Ovary (tissue), 10 donors: ENCODE measurements at places on chromosomes 6 and 20. TPM values are rescaled to one million over a fixed set of nuclear protein-coding genes. Genes with fewer than 3 reads are reported as not detected.

DNA sequence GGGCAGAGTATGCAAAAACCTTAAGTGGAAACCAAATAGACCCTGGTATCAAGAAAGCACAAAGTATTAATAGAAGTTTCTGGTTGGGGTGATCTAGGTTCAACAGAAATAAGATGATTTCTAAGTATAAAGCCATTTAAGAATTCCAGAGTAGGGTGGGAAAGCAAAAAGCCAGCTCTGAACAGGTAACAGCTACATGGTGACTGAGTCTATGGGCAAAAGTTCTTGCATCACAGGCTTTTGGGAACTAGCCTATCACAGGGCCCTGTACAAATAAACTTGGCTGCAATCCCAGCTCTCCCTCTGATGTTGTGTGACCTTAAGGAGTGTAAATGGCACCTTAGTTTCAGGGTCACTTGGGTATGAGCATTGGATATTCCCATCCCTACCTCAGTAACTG is 5.5 kb downstream of the TCF19 start:
- H3K4me1 ChIP-seq: peaks cover 6% of the 10 kb centered on the region
- DNase-seq: no peak
- H3K27me3 ChIP-seq: no peaks in the 10 kb centered on the region
- H3K4me3 ChIP-seq: no peak overlapping the region
- H3K36me3 ChIP-seq: no peaks in the 10 kb centered on the region

Gene RSPO4
- not detected for total RNA-seq

DNA sequence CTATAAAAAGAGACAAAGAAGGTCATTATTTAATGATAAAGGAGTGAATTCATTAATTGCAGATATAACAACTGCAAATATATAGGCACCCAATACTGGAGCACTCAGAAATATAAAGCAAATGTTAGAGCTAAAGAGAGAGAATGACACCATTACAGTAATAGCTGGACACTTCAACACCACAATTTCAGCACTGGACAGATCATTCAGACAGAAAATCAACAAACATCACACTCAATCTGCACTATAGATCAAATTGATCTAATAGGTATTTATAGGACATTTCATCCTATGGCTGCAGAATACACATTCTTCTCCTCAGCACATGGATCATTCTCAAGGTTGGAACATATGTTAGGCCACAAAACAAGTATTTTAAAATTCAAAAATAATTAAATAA is 72.7 kb downstream of the MAP7 start:
- H3K4me3 ChIP-seq: no peak overlapping the region
- H3K4me1 ChIP-seq: no peaks in the 10 kb centered on the region
- DNase-seq: no peak
- no peaks in the 10 kb centered on the region for H3K36me3 ChIP-seq
- H3K27me3 ChIP-seq: no peaks in the 10 kb centered on the region
- H3K27ac ChIP-seq: no peak overlapping the region

GRCh38 chr20:47326658-47327268 is 29.7 kb downstream of the ZMYND8 start:
- H3K4me1 ChIP-seq: peaks cover 17% of the 10 kb centered on the region
- DNase-seq: no peak
- no peak overlapping the region for H3K4me3 ChIP-seq

DNA sequence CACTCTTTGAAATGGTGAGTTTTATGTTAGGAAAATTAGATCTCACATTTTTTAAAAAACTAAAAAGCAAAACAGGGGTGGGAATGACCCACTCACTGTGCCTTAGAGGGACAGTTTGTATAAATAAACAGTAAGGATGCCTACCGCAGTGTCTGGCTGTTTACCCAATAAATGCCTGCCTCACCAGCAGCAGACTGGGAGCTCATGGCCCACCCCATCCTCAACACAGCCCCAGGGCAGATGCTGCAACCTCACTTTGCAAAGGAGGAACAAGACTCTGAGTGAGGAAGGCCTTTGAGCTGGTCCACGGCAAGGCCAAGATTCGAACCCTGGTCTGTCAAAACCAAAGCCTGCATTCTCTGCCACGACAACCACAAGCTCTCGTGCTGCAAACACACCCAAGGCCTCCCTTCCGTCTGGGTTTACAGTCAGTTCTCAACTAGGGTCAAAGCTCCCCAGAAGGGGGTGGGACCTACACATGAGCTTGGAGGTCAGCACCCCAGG is 77.8 kb downstream of the BMP7 start:
- no peak overlapping the region for H3K27ac ChIP-seq
- no peaks in the 10 kb centered on the region for H3K4me1 ChIP-seq
- H3K4me3 ChIP-seq: no peak overlapping the region
- no peaks in the 10 kb centered on the region for H3K36me3 ChIP-seq
- DNase-seq: no peak

GRCh38 chr20:25254986-25255680 is 7.2 kb downstream of the PYGB start:
- H3K4me3 ChIP-seq: no peak overlapping the region
- no peaks in the 10 kb centered on the region for H3K27me3 ChIP-seq
- peaks cover 1% of the 10 kb centered on the region for H3K4me1 ChIP-seq
- DNase-seq: no peak

GRCh38 chr6:13044390-13044789 is 283.9 kb downstream of the TBC1D7 start:
- DNase-seq: no peak
- no peak overlapping the region for H3K27ac ChIP-seq
- no peaks in the 10 kb centered on the region for H3K4me1 ChIP-seq
- no peak overlapping the region for H3K4me3 ChIP-seq
- H3K27me3 ChIP-seq: no peaks in the 10 kb centered on the region
- no peaks in the 10 kb centered on the region for H3K36me3 ChIP-seq

DNA sequence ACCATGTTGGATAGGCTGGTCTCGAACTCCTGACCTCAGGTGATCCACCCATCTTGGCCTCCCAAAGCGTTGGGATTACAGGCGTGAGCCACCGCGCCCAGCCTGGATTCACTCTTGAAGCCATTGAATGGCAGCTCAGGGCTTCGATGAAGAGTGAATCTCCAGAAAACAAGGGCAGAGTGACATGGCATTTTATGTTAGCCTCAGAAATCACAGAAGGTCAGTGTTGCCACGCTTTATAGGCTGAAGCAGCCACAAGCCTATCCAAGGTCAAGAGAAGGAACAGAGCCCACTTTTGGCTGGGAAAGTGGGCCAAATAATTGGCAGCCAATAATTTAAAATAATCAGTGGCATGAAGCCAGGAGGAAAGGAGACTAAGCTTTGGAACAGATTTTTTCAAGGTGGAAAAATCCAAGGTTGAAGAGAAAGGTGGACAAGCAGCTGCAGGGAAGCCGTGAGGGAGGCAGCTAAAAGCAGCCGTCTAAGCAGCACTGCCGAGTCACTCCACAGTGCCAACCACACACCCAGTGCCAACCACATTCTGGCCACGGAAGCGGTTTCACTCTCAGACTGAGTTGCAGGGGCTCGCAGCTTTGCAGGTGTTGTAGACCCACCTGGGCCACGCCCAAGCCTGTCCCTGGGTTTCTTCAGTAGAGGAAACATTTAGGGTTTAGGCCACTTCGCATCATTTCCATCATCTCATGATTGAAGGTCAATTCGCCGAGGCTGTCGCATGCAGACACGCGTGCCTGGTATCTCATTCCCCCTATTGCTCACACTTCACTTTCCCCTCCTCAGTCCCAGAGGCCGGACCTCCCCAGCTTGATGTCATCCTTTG is 17.4 kb upstream of the AVP start:
- no peaks in the 10 kb centered on the region for H3K36me3 ChIP-seq
- no peak for DNase-seq
- H3K27me3 ChIP-seq: no peaks in the 10 kb centered on the region
- H3K27ac ChIP-seq: no peak overlapping the region
- H3K4me1 ChIP-seq: no peaks in the 10 kb centered on the region

GRCh38 chr6:9543649-9544048 is 871.2 kb downstream of the TFAP2A start:
- no peaks in the 10 kb centered on the region for H3K36me3 ChIP-seq
- no peak overlapping the region for H3K27ac ChIP-seq
- H3K4me1 ChIP-seq: no peaks in the 10 kb centered on the region

GRCh38 chr6:72758901-72759300 is 137.0 kb downstream of the KCNQ5 start:
- no peak overlapping the region for H3K4me3 ChIP-seq
- no peaks in the 10 kb centered on the region for H3K36me3 ChIP-seq
- H3K27ac ChIP-seq: no peak overlapping the region
- no peak for DNase-seq
- H3K27me3 ChIP-seq: no peaks in the 10 kb centered on the region
- H3K4me1 ChIP-seq: no peaks in the 10 kb centered on the region

Gene RSPH4A
- 2.3 TPM for total RNA-seq

Gene BTN1A1
- total RNA-seq: not detected

- H3K27me3 ChIP-seq: no peaks in the 10 kb centered on the region
- H3K27ac ChIP-seq: no peak overlapping the region
- no peaks in the 10 kb centered on the region for H3K36me3 ChIP-seq
- peak; percentile 54 for DNase-seq
- H3K4me3 ChIP-seq: no peak overlapping the region
These were observed 107.2 kb downstream of the ASXL1 start for GRCh38 chr20:32465092-32465900.

GRCh38 chr6:89941031-89941762 is 46.9 kb downstream of the GJA10 start:
- H3K4me3 ChIP-seq: no peak overlapping the region
- no peaks in the 10 kb centered on the region for H3K27me3 ChIP-seq
- DNase-seq: peak; percentile 33
- no peaks in the 10 kb centered on the region for H3K36me3 ChIP-seq

Gene UNC93A
- 0.42 TPM for total RNA-seq

GRCh38 chr6:32424589-32425300 is 14.9 kb upstream of the HLA-DRA start:
- no peak overlapping the region for H3K27ac ChIP-seq
- H3K36me3 ChIP-seq: no peaks in the 10 kb centered on the region
- no peaks in the 10 kb centered on the region for H3K27me3 ChIP-seq
- H3K4me3 ChIP-seq: no peak overlapping the region
- no peaks in the 10 kb centered on the region for H3K4me1 ChIP-seq

DNA sequence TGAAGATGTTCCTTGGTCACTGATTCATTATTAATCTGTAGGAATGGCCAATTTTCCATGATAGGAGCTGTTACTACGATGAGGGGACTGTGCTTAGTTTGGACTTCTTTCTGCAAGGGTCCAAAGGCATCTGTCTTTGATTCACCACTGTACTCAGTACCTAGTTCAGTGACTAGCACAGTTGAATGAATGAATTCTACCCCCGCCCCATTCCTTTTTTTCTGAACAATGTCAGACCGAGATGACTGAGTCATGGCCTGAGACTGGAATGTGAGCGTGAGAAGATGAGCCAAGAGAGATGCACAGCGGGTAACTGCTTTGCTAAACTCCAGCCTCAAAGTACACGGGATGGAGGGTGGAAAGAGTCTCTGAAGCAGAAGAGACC is 419 bp upstream of the SNHG17 start:
- no peak for DNase-seq
- no peaks in the 10 kb centered on the region for H3K27me3 ChIP-seq
- H3K4me1 ChIP-seq: peaks cover 2% of the 10 kb centered on the region
- no peaks in the 10 kb centered on the region for H3K36me3 ChIP-seq
- no peak overlapping the region for H3K4me3 ChIP-seq
- H3K27ac ChIP-seq: no peak overlapping the region

Gene PRDM13
- total RNA-seq: not detected

GRCh38 chr20:15515691-15516090 is 1057.6 kb downstream of the KIF16B start:
- no peak for DNase-seq
- no peaks in the 10 kb centered on the region for H3K36me3 ChIP-seq
- no peak overlapping the region for H3K4me3 ChIP-seq
- no peaks in the 10 kb centered on the region for H3K27me3 ChIP-seq
- no peak overlapping the region for H3K27ac ChIP-seq
- H3K4me1 ChIP-seq: no peaks in the 10 kb centered on the region

DNA sequence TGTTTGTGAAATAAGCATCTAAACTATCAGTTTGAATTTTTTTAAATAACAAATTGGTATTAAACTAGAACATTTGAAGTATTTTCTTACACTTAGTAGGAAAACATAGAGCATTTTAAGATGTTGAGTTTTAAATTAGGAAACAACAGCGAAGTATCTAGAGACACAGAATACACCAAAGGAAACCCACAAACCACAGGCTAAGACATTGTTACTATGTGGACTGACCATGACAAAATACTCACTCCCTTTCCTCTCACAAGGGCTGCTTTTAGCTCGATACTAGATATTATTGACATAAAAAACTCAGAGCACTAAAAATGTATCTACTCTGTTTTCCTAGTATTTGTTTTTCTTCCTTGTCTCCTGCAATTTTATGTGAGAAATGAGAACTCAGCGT is 266.0 kb upstream of the CITED2 start:
- no peak for DNase-seq
- no peak overlapping the region for H3K27ac ChIP-seq
- H3K36me3 ChIP-seq: no peaks in the 10 kb centered on the region
- peaks cover 3% of the 10 kb centered on the region for H3K4me1 ChIP-seq
- no peaks in the 10 kb centered on the region for H3K27me3 ChIP-seq

Gene RWDD2A
- 5.3 TPM for total RNA-seq

- no peaks in the 10 kb centered on the region for H3K27me3 ChIP-seq
- no peak overlapping the region for H3K4me3 ChIP-seq
- DNase-seq: no peak
These were observed 10.8 kb downstream of the ZKSCAN8 start for GRCh38 chr6:28152531-28152930.

Gene SOBP
- total RNA-seq: 25.8 TPM

Gene LRRC73
- 2.0 TPM for total RNA-seq

DNA sequence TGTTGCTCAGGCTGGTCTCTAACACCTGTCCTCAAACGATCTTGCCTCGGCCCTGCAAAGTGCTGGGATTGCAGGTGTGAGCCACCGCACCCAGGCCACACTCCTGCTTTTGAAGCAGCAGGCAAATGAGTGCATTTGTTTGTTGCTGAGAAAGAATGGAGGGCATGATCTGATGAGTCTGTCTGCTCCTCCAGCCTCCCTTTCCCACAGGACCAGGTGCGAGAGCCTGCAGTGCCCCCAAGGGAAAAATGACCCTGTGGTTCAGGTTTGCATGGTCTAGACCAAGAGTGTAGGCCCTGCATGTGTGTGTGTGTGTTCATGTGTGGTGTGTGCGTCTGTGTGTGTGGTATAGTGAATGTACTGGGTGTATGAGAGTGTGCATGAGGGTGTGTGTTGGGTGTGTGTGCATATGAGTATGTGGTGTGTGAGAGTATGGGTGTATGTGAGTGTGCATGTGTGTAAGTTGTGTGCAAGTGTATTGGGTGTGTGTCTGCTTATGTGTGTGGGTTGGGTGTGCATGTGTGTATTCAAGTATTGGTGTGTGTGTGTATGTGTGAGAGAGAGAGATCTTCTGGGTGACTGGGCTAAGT is 22.8 kb upstream of the FOXC1 start:
- DNase-seq: no peak
- H3K4me3 ChIP-seq: no peak overlapping the region
- H3K36me3 ChIP-seq: no peaks in the 10 kb centered on the region
- no peaks in the 10 kb centered on the region for H3K27me3 ChIP-seq
- no peaks in the 10 kb centered on the region for H3K4me1 ChIP-seq

- no peaks in the 10 kb centered on the region for H3K4me1 ChIP-seq
- DNase-seq: no peak
- H3K27ac ChIP-seq: no peak overlapping the region
- no peaks in the 10 kb centered on the region for H3K27me3 ChIP-seq
These were observed 362.6 kb downstream of the EPM2A start for GRCh38 chr6:145372671-145373151.
